ENCODE measurements at places on chromosomes 5 and 9.
A peak's percentile ranks its signal among the peaks of the same experiment; 100 is the strongest.

DNA sequence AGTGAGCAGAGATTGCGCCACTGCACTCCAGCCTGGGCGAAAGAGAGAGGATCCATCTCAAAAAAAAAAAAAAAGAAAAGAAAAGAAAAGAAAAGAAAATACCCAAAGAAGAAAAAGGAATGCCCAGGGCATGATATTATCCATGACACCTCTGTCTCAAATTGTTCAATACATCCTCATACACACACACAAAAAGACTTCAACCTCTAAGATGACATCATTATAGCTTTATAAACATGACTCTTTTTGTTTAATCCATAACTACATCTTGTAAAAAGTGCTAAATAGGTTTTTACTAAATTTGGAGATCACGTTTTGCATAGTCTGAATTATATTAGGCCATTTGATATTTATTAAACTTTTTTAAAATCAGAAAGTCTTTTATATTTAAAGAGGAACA lies 33.1 kb downstream of the ANKRD31 start:
- no peak for DNase-seq

DNA sequence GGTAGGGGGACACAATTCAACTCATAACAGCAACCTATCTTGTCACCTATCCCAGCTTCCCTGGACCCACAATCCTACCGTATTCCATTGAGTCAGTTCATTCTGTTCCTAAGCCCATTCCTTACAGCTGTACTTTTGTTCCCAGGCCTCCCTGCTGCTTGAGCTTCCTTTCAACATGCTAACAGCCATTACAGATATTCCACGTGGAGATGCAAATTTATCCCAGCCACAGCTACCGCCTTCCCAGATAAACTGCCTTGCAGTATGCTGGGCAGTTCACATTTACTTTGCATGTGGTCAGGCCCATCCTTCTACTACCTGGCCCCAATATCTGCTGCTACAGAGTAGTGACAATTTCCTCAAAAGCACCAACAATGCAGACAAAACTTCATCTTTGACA lies 23.0 kb downstream of the RIGI start:
- no peak for DNase-seq

GRCh38 chr9:89941875-89942274 lies 337.1 kb downstream of the GADD45G start:
- DNase-seq: no peak

DNA sequence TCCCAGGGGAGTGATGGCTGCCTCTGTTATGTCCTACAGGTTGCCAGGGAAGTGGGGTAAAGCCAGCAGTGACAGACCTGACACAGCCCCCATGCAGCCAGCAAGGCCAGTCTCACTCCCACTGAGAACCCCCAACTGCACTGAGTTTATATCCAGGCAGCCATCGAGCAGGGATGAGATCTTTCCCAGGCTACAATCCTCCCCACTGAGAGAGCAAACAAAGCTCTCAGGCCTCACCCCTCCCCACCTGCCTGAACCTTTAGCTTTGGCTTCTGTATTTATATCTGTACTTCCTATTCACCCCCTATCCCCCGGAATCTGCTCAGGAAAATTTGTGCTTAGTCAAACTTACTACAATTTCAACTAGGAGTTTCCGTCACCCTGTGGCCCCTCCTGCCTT lies 284.1 kb downstream of the FAM170A start:
- DNase-seq: no peak

- DNase-seq: no peak
Measured at GRCh38 chr5:62794456-62794855, 215.8 kb downstream of the LRRC70 start.

- no peak for DNase-seq
Measured at GRCh38 chr9:89114741-89115140, 63.9 kb downstream of the SHC3 start.

DNA sequence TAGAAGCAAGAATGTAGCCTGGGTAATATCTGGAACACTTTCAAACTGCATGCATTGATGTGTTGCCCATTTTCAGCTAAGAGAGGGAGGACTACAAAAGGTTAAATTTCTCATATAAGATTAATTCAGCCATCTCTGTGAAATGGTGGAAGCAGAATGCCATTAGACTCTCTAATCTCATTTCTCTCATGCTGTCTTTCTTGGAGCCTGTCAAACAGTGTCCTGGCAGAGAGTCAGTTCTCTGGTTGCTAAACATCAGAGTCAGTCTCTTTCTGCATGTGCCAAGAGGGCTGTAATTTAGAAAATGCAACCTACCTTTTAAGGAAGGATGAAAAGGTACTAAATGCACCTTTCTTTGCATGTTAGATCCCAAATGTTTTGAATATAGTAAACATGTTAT lies 910 bp upstream of the GARNL3 start:
- DNase-seq: no peak

- DNase-seq: no peak
Measured at GRCh38 chr5:54140247-54140840, 170.0 kb downstream of the ARL15 start.

- DNase-seq: no peak
Measured at GRCh38 chr5:149999359-149999758, 1.1 kb downstream of the TIGD6 start.

GRCh38 chr5:139969318-139969717 lies 73.8 kb downstream of the NRG2 start:
- no peak for DNase-seq

- no peak for DNase-seq
Measured at GRCh38 chr5:124630767-124631704, 115.4 kb downstream of the ZNF608 start.

GRCh38 chr9:121569266-121569648 lies 69.6 kb upstream of the GGTA1 start:
- DNase-seq: no peak

DNA sequence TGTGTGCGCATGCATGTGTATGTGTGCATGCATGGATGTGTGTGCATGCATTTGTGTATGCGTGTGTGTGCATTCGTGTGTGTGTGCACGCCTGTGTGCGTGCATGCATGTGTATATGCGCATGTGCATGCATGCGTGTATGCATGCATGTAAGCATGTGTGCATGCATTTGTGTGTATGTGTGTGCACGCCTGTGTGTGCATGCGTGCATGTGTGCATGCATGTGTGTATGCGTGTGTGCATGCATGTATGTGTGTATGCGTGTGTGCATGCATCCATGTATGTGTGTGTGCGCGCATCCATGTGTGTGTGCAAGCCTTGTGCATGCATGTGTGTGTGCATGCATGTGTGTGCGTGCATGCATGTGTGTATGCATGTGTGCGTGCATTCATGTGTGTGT lies 276.8 kb downstream of the PBX3 start:
- DNase-seq: no peak

DNA sequence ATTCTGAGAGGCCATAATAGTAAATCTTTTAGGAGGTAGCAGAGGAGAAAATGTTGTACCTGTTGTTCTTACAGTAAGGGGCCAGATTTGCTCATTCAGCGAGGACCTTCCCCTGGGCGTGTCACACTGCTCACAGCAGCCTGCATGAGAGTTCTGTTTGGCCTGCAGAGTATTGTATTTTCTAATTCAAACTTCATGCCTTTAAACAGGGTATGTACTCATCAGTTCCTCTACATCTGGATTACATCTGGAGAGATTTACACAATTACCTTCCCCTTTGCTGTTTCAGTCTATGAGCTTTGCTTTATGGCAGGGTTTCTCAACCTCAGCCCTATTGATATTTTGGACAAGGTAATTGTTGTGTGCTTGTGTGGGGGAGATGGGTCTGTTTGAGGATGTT lies 170.9 kb upstream of the STK32A start:
- DNase-seq: no peak

DNA sequence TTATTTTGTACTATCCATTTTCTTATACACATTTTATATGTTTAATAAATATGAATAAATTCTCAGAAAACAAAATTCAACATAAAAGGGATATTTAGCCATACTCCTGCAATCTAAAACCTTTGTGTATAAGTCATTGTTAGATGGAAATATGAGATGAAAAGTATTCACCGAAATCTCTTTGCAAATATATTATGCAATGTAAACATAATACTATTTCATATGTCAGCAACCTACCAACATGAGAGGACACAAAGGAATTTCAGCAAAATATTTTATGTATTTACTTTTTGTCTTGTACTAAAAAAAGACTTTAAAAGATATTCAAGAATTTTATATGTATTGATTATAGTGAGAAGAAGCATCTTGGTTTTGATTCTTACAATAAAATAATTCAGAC lies 1623.4 kb downstream of the EFNA5 start:
- no peak for DNase-seq

GRCh38 chr9:19200229-19200628 lies 30.3 kb upstream of the DENND4C start:
- no peak for DNase-seq

- no peak for DNase-seq
Measured at GRCh38 chr9:132125361-132125760, 36.5 kb upstream of the NTNG2 start.

DNA sequence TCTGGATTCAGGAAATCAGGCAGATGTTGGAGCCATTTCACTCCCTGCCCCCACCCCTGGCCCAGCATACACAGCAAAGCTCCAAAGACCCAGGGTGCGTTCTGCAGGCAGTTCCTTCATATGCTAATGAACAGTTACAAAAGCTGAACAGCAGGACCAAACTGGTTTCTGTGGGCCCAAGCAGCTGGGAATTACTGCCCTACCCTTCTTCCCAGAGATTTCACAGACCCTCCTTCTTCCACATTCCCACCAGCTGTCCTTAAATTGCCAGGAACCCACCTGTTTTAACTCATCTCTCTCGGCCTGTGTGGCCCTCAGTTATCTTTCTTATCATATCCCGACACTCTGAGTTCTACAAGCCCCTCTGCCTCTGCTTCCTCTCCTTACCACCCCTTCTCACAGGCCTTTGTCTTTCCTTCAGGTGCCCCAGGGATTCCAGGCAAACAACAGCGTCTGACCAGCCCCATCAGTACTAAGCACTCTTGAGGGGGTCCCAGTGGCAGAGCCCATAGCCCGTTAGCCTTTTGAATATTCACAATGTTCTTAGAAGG lies 10.6 kb upstream of the F2RL1 start:
- no peak for DNase-seq

DNA sequence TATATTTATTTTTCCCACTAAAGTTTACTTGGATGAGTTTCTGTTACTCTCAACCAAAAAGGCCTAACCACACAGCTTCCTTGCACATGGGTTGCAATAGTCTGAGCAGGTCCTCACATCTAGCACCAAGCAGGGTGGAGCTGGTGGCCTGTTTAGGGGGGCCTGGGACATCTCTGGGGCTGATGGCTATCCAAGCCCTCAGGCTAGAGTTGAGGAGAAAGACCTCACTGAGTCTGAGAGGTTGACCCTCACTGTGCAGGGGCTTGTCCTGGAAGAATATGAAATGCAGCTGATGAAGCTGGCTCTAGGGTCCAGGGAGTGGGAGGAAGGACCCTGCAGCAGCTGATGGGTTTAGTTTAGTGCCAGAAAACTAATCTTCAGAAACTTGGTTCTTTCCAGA lies 217.1 kb upstream of the MVB12B start:
- DNase-seq: no peak

- peak; percentile 22 for DNase-seq
Measured at GRCh38 chr5:9653811-9654210, 23.7 kb upstream of the TAS2R1 start.

- DNase-seq: no peak
Measured at GRCh38 chr9:126081746-126082145, 244.9 kb upstream of the MVB12B start.

- no peak for DNase-seq
Measured at GRCh38 chr9:99595796-99596195, 225.9 kb upstream of the NR4A3 start.

DNA sequence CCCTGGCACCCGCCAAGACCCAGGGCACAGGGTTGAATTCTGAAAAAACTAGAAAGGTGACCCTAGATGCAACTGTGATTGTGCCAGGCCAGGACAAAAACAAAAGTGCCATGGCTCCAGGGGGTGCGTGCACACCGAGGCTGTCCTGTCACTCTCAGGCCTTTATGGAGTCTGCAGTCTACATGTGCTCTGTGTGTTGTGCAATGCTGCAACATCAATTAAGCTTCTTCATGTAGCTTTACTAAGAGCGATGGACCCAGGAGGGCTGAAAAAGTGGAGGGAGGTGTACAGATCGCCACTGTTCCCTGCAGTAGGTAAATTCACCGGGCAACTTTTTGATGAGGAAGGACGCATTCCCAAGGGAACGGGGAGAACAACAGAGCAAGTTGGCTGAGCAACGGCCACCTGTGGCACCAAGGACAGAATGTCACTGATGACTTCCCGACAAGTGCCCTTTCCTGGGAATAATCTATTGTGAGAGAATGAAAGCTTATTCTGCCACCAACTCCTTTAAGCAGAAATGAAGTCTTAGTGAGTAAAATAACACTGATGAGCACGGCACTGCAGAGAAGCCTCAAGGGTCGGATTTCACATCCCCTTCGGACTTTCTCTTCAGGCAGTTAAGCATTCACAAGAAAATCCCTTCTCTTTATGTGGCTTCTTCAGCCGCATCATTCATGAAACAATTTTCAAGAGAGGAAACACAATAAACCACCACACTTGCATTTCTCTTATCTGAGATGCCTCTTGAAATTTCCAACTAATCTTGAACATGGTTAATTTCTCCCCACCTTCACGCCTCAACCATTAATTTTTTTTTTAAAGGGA lies 149.6 kb downstream of the DROSHA start:
- DNase-seq: no peak

GRCh38 chr9:80144406-80144805 lies 572.6 kb downstream of the TLE4 start:
- no peak for DNase-seq

GRCh38 chr5:116144103-116144502 lies 59.3 kb downstream of the COMMD10 start:
- DNase-seq: peak; percentile 53

DNA sequence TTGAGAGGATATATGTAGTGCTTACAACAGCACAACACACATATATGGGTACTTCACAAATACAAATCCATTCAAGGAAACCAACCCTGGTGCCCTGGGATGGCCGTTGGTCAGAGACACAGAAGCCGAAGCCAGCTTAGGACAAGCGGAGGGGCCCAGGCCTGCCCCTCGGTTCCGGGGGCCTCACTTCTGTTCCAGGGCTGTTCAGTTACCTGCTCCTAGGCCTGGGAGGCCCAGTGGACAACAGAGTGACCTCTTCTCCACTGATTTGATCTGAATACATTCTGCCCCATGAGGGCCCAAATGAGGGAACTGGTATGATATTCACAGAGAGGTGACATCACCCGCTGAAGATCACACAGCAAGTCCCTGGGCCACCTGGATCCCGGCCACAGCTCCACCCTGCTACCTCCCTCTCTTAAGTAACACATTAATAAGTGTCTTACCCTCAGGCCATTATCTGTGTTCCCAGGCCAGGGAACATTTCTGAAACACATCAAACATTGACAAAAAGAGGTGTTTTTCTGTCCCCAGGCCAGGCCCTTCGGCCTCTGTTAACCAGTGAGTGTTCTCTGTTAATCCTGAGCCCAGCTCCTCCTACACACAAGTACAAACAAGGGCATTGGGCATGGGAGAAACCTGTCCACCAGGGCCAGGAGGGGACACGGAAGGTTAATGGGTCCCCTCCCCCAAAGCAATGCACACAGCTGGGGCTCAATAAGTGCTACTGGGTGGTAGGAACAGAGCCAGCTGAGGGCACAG lies 4.5 kb upstream of the GRHPR start:
- no peak for DNase-seq
